Mesothelial cell of epicardium (in vitro differentiated cells): ENCODE measurements at places on chromosomes 5 and 9. TPM values are rescaled to one million over a fixed set of nuclear protein-coding genes. Genes with fewer than 3 reads are reported as not detected.

GRCh38 chr5:73655521-73656160 is 29.6 kb downstream of the ARHGEF28 start:
- DNase-seq: no peak

DNA sequence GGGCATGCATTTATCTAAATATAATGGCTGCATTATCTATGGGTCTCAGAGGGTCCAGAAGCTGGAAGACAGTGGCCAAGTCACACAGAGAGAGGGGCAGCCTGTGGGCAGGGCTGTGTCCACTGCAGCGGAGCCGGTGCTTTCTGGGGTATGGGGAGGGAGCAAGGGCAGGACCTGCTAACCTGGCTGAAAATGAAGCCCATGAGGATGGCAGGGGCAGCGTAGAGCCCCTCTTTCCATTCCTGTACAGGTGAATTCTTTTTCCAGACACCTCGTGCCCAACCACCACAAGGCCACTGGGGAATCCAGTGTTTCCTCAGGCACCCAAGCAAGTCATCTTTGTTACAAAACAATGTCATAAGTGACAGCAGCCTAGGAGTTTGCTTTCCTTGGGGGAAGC is 305.9 kb upstream of the IRX4 start:
- no peak for DNase-seq

DNA sequence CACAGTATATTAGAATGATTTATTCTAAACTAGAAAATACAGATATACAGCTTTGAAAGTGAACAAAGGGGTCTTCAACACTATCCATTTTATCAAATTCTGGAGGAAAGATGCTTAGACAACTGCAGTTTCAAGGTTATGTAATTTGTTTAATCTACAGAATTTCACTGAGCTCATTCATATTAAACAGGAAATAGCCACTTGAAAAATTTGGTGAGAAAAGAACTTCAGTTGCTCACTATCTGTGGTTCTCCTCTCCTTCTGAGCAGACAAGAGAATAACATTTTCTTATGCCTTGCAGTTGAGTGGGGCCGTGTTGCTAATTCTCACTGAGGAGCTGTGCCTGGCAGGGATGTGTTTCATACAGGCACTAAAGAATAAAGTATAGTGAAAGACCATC is 1428.2 kb downstream of the CDH12 start:
- no peak for DNase-seq

DNA sequence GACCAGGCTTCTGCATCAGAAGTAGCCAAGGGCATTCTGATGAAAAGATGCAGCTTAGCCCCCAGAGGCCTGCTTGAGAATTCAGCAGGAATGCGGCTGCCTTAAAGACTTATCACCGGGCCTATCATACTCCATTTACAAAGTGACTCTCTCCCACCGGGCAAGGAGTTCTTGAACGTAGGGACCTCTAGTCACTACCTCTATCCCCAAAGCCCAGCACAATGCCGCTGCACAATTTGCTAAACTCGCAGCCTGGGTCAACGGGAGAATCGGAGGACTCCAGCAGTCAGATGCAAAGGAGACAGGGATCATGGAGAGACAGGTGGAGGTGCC is 661 bp downstream of the PDCL start:
- no peak for DNase-seq

DNA sequence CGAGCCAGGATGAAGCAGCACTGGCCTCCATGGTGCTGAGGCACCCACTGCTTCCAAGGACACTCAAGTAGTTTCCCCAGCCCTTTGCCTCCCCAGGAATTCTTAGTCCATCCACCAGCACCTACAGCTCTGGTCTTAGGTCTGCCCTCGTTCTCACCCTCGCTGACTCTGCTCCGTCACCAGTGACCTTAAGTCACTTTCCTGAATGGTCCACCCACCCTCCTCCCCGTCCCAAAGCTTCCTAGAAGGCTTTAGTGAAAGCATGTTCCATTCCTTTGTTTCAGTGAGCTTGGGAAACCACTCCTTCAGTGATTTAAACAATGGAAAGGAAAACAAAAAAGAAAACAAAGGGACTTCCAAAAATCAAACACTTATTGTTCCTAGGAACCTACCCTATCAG is 54.6 kb upstream of the MAP3K1 start:
- DNase-seq: no peak

Gene ORM2
- not detected in 3 replicates for total RNA-seq

Gene IL13
- total RNA-seq: 0.33 to 0.78 TPM (median 0.50 TPM) in 3 replicates

- no peak for DNase-seq
Observed at GRCh38 chr5:72860499-72860898, 44.0 kb downstream of the TNPO1 start.

Gene VCAN
- 633 to 678 TPM (median 634 TPM) in 3 replicates for total RNA-seq

Gene INSL6
- total RNA-seq: not detected in 3 replicates

DNA sequence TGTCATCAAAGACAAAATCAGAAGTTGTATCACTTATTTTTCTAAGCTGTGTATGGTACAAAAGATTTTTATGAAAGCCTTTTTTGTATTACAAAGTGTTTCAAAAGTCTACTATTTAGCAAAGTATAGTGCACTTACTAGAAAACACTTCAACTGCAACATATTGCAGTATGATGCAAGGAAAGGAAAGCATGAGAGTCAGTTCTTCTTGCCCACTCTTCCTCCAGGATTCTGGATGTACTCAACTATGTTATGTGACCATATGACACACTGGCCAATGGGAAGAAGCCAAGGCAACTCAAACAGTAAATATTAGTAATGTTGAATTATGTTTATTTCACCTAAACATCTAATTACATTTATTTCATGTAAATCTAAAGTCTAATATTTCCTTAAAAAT is 49.5 kb upstream of the TYRP1 start:
- no peak for DNase-seq
